Cardiac muscle cell (in vitro differentiated cells and primary cell): ENCODE measurements at places on chromosomes 1 and 21.

DNA sequence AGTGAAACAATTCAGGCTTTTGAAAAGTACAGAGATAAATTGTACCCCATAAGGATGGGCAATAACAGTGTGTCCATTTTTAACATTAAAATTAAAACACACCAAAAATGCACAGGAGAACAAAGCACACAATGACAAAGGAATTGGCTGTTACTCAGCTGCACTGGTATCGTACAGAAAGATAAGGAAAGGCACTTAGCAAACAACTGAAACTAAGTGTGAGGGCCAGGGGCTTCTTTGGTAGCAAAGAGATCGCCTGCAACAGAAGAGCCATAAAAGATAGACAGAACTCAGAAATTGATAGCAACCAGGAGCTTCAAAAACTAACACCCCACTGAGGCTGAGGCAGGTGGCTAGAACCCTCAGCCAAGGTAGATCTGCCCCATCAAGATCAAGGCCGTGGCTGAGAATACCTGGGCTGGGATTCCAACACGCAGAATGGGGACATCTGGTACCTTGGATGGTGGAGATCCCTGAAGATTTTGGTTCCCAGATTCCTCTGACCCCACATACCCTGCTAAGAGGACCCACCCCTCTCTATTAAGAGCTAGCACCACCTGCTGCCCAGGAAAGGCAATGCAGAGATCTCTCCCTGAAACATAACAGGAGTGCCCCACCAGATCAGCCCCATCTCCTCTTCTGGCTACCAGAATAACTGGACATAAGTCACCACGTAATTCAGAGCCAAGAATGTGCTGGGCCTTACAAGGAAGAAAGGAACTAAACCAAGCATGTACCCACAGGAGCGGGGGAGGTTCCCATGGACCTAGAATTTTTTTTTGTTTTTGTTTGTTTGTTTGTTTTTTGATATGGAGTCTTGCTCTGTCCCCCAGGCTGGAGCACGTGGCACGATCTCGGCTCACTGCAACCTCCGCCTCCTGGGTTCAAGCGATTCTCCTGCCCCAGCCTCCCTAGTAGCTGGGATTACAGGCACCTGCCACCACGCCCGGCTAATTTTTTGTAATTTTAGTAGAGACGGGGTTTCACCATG is 16.2 kb downstream of the PLEKHO1 start:
- DNase-seq = peak; percentile 80

DNA sequence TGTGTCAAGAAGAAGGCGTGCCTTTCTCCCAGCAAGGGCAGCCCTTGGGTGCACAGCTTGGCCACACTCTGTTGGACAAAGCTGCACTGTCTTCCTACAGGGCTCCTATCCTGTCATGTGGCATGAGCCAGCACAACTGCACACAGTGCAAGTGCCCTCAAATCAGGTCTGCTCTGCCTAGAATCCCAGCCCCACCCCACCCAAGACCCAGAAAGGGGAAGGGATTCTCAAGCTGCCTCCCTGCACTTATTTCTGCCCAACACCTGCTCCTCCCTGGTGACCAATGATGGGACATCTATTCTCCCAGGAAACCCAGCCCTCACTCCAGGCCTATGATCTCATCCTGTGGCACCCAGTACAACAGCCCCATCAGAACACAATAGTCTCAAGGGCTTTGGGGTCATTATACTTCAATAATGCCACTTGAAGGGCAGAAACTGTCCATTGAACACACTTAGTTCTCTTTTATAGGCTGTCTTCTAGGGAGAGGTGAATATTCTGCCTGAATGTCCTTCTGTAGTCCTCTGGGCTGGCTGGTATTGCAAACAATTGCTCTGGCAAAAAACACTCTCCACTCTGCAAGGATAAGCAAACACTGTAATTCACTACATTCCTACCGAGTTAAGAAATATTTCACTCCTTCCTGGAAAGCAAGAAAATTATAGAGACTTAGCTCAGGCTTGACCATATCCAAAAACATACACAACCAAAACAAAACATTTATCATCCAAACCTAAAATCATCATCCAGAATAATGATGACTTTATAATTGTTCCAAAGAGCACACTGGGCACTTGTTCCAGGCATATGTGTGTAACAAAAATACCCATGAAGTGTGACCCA is 43.1 kb upstream of the IGSF3 start:
- no peak for DNase-seq

DNA sequence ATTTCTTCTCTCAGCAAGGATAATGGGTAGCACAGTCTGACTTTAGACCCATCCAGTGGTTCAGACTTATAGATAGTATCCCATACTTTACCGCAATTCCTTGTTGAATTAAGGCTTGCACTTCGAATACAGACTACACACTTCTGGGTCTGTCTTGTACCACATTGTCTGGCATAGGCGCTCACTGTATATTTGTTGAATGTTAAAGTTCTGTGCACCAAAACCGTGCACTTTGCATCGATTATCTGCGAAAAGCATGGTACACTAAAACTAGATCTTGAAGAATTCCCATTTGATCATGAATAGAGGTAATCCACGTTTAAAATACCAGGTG is 556 bp upstream of the RYR2 start:
- no peak for DNase-seq

- peak; percentile 43 for DNase-seq
Observed at GRCh38 chr1:160925652-160926244, 28.9 kb downstream of the ITLN2 start.

GRCh38 chr1:16984717-16985116 is 4.3 kb upstream of the MFAP2 start:
- no peak for DNase-seq

- DNase-seq = no peak
Observed at GRCh38 chr1:25065321-25065721, 135.2 kb upstream of the RUNX3 start.

DNA sequence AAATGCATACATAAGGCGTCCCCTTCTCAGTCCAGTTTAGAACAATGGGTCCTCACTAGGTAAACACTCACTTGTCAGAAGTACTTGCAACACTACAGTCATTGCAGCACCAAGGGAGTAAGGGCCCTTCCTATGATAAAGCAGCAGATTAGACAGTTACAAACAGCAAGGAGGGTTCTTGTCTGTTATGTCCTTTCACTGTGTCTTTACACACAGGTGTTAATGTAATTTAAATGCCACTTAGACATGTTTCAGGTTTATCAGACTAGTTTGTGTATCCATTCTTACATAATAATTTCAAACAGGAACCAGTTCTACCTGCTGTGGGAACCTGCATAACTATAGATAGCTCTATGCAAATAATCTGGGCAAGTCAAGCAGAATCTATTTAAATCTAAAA is 105.6 kb upstream of the USH2A start:
- DNase-seq = peak; percentile 6

- DNase-seq = no peak
Observed at GRCh38 chr21:33339135-33339534, 14.4 kb downstream of the IFNAR1 start.

- no peak for DNase-seq
Observed at GRCh38 chr1:179094818-179095217, 12.9 kb downstream of the TOR3A start.

- DNase-seq = no peak
Observed at GRCh38 chr21:36471254-36471723, 8.6 kb downstream of the CLDN14 start.

DNA sequence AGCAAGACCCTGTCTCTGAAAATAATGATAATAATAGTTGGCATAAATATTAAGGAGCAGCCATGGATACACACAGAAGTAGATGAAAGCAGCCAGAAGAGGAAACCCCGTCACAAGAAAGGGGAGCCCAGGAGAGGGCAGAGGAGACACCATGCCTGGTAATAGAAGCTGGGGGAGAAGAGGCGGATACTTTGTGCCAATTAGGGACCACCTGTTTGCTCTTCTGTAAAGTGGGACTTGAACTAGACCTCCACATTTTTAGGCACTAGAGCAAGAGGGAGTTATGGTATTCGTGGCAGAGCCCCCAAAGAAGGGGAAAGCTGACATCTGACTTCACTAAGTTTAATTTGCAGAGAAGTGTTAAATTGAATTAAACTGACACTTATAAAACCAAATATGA is 12.5 kb downstream of the CELA2B start:
- DNase-seq = no peak

DNA sequence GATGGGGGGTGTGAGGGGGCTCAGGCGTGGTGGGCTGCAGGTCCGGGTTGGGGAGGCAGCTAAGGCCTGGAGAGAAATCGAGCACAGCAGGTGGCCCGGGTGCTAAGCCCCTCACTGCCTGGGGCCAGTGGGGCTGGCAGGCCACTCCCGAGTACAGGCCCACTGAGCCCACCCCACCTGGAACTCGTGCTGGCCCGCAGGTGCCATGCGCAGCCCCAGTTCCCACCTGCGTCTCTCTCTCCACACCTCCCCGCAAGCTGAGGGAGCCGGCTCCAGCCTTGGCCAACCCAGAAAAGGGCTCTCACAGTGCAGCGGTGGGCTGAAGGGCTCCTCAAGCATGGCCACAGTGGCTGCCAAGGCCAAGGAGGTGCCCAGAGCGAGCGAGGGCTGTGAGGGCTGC is 1047.1 kb upstream of the ADGRL4 start:
- no peak for DNase-seq

DNA sequence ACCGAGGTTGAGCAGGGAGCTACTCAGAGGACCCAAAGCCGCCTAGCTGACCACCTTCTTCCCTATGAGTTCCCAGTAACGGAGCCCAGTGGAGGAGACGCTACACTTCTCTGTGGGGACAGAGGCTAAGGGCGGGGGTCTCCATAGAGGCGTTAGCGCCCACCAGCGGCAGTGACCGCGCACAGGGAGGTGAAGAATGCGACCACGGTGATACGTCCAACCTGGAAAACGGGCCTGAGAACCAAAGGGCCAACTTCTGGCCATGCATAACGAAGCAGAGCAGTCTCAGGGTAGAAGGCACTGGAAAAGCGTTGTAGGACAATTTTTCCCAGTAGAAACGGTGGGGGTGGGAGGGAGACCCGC is 400 bp upstream of the COG2 start:
- no peak for DNase-seq

- DNase-seq = no peak
Observed at GRCh38 chr1:85289848-85290335, 13.5 kb upstream of the BCL10 start.

- DNase-seq = no peak
Observed at GRCh38 chr1:61961009-61961408, 218.7 kb downstream of the PATJ start.

DNA sequence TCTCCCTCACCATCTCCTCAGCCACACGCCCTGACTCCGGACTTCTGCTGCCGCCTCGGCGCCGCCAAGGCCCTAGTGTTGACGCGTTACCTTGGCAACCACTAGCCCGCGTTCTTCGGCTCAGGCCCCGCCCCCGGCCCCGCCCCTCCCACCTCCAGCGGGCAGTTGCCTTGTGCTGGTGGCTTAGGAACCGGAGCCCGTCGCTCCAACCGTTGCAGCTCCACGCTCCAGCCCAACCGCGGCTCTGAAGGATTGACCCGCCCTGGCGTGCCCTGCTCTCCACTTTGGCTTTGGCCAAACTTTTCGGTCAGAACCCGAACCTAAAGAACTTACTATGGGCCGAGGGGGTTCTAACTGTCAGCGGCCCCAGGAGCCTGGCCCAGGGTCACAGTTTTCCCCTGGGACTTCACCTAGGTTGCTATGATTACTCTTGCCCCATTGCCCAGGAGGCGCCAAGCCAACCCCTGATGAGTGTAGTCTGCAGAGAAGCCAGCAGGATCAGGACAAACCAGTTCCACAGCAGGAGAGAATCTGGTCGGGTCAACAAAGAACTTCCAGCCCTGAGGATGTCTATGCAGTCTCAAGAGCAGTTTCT is at the start of gene CFAP45:
CFAP45 (minus strand) TSS at position 80 of the 595 bp plus-strand sequence; CDS start at position 13, 67 bp downstream.
- peak; percentile 95 for DNase-seq

GRCh38 chr21:26072666-26073615 is 97.6 kb downstream of the APP start:
- no peak for DNase-seq

DNA sequence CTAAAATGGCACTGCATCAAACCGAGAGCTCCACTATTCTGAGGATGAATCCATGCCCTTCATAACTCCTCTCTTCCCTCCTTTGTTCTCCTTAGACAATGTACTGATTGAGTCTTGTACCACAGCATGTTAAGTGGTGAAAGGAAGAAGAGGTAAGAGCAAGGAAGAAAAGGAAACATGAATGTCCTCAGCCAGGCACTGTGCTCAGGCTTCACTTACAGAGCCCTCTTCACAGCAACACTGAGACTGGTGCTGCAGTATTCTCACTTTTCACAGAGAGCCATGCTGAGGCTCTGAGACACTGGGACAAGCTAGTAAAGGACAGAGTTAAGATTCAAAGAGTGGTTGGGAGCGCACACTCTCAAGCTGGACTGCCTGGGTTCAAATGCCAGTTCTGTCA is 143.5 kb downstream of the AKT3 start:
- no peak for DNase-seq

DNA sequence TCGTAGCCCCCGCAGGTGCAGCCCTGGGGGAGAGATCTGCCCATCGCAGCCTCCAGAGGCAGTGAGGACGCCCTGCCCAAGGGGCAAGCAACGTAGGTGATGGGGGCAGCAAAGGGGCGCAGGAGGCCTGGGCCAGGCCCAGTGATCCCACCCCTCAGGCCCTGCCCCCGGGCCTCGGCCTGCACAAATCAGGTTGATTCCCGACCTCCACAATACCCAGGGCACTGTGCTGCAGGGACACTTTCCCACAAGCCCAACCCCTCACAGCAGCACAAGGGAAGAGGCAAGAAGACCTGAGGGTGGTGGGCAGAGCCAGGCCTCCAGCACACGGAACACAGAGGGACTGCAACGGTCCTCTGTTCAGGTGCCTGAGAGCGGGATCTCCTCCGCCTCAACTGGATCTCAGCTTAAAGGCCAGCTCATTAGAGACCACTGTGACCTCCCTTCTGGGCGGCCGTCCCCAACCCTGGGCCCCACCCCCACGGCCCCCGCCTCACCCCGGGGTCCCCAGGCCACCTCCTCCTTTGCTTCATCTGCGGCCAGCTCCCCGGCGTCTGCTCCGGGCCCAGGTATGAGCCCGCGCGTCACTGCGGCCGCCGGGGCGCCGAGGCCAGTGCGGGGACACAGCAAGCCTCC is 812 bp upstream of the ARF1 start:
- DNase-seq = peak; percentile 52

GRCh38 chr1:219757890-219758289 is 145.0 kb upstream of the ZC3H11B start:
- peak; percentile 67 for DNase-seq

DNA sequence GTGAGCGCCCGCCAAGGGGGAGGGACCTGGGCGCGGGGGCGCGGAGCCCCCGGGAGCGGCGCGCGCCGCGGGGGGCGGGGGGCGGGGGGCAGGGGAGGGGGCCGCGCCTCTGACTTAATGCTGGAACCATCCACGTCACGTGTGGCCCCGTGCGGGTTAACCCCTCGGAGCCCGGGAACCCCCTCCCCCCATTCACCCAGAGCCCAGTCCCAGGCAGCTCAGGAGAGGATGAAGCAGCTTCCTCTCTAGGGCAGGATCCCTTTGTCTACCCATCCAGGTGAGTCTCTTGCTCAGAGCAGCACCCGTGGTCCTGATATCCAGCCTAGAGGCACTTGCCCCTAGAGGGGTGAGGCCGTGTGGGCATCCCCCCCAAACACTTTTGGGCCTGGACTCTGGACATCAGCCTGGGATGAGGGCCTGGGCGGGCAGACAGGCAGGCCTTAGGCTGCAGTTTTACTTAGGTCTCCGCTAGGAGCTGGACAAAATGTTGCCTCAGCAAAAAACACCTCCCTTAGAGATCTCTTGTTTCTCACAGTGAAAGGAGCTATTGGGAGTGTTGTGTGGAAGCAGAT is at the start of gene ALX3:
ALX3 (minus strand) TSS at position 2 of the 572 bp plus-strand sequence. CDS start 60 bp downstream, outside the sequence.
- DNase-seq = no peak

- no peak for DNase-seq
Observed at GRCh38 chr1:14100919-14101318, 400.9 kb downstream of the PRDM2 start.

GRCh38 chr21:36549470-36549869 is 69.5 kb upstream of the CLDN14 start:
- no peak for DNase-seq
